ENCODE measurements at places on chromosomes 12 and 14.
A peak's percentile ranks its signal among the peaks of the same experiment; 100 is the strongest.

DNA sequence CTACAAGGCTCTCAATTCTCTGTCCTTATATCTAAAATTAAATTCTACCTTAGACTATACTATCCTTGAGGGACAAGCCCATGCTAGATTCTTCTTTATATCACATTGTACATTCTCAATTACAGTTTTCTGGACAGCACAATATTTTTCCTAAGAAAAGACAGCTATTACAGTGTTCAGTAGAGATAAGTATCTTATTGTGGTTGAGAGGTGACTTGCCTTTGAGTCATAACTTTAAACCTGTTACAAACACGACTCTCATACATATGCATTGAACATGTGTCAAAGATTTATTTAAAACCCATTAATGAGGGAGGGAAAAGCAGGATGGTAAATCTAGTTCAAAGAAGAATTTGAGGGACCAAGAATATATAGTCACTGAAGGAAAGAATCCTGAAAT is 61.1 kb downstream of the TPH2 start:
- no peak for DNase-seq

DNA sequence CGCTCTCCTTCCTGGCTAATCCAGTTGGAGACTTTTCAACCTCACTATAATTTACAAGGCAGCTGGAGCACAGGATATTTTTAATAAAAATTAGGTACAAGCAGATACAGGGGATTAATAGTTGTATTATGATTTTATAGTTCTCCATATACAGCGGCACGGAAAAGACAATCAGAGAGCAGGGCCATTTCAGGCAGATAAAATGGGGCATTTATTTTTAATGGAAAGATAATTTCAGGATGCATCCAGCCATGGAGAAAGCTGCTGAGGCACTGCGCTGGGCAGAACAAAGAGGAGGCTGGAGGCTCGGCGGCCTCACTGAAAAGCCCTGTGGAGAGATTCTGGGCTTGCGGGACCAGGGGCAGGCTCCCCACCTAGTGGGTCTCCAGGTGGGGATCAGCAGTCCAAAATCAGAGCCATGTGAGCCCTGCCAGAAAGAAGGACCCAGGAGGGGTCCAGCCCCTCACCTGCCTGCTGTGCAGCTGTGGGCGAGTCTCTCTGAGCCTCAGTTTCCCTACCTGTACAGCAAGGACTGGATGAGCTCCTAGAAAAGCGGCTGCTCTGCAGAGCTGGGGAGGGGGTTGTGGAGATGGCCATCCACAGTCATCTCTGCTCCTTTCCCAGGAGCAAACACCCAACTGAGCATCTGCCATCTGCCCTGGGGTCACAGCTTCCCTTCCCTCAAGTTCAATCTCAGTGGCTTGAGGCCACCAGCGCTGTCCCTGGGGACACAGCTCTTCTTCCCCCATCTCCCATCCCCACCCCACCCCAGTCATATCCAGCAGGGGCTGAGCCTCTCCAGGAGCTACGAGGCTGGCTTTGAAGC is 23.9 kb upstream of the C14orf180 start:
- DNase-seq, result no peak

DNA sequence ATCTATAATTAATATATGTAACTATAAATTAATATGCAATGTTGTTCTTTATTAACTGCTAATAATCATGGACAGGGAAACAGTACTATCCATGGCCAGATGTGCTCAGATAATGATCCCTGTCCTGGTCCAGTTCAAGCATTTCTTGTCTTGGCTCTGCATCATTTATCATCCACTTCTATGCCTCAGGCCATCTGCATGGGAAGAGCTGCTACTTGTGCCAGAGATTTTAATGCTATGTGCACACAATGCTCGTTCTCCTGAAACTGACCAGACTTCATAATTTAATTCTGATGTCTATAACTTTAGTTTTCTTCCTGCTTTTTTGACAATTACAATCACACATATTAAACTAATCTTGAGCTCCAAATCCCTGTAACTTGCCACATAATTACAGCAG is 11.2 kb upstream of the TMX1 start:
- no peak for DNase-seq

- DNase-seq, result no peak
Observed at GRCh38 chr12:29744365-29744764, 39.4 kb downstream of the TMTC1 start.

- no peak for DNase-seq
Observed at GRCh38 chr12:21642707-21643389, 14.8 kb downstream of the LDHB start.

- no peak for DNase-seq
Observed at GRCh38 chr14:63773504-63773903, 45.6 kb upstream of the SGPP1 start.

- DNase-seq, result no peak
Observed at GRCh38 chr12:122732611-122733010, 2.0 kb upstream of the HCAR1 start.

DNA sequence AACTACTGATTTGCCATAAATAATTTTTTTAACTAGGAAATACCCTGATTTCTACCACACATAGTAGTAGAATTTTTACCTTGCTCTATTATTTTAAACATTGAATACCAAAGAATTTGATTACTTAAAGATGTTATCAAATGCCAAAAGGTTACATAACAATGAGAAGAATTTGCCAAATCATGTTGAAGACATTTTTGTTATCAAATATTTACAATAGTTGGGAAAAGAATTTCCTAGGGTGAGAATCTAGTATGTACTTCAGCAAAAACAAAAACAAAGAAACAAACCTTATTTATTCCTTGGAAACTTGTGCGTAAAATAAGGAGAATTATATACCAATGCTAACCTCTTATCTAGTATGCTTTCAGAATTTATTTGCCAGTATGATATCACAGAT is 107.2 kb downstream of the SCAF11 start:
- DNase-seq, result no peak

DNA sequence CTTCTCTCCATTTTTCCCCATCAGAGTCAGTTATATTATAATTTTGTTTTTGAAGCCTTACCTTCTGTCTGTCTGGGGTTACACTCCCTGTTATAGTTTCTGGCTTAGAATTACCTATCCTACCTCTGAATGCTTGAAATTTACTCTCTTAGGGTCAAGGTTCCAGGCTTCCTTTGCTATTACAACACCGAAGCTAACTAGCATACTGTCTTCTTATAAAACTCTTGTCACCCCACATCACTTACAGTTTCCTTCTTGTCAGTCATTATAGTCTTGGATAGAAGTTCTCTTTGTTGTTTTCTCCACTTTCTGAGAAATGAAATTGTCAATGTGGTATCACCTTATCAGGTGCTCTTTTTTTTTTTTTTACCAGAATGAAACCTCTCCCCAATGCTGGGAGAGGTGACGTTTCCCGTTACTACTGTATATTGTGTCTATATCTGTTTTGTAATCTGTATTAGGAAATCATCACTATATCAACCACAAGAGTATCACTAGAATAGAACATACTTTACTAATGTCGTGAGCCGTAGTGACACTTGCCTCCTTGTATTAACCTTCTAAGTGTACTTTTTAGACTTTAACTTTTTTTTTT is 69.2 kb upstream of the PSMA6 start:
- DNase-seq, result no peak

- no peak for DNase-seq
Observed at GRCh38 chr14:98770151-98770550, 501.8 kb downstream of the BCL11B start.

GRCh38 chr12:69555461-69555860 is 29.8 kb upstream of the CCT2 start:
- no peak for DNase-seq

GRCh38 chr12:13124656-13125505 is 21.4 kb upstream of the GSG1 start:
- no peak for DNase-seq

- DNase-seq, result no peak
Observed at GRCh38 chr14:83611491-83611890, 1918.5 kb upstream of the FLRT2 start.

GRCh38 chr12:68591734-68592418 is 18.8 kb upstream of the RAP1B start:
- DNase-seq, result no peak

DNA sequence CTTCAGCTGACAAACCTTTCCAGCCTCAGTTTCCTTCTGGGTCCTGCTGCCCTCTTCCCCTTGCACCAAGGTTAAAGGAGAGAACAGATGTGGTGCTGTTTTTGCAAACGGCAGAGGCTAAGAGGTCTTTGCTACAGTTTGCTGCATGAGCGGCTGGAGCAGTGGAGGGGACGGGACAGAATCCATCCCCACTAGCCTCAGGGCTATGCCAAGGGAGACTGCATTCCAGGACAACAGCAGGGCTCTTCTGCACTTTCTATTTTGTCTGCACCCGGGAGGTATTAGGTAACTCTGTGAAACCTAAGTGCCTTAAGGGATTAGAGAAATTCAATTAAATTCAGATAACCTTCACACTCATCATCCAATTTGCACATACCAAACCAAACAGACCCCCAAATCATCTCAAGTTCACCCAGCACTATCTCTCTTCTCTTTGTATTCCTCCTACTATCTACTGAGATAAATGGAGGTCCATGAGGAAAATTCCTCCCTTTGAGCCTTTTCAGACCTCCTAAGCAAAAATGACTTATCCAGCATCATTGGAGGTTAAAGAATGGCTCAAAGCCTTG is 103.8 kb upstream of the VRK1 start:
- no peak for DNase-seq

DNA sequence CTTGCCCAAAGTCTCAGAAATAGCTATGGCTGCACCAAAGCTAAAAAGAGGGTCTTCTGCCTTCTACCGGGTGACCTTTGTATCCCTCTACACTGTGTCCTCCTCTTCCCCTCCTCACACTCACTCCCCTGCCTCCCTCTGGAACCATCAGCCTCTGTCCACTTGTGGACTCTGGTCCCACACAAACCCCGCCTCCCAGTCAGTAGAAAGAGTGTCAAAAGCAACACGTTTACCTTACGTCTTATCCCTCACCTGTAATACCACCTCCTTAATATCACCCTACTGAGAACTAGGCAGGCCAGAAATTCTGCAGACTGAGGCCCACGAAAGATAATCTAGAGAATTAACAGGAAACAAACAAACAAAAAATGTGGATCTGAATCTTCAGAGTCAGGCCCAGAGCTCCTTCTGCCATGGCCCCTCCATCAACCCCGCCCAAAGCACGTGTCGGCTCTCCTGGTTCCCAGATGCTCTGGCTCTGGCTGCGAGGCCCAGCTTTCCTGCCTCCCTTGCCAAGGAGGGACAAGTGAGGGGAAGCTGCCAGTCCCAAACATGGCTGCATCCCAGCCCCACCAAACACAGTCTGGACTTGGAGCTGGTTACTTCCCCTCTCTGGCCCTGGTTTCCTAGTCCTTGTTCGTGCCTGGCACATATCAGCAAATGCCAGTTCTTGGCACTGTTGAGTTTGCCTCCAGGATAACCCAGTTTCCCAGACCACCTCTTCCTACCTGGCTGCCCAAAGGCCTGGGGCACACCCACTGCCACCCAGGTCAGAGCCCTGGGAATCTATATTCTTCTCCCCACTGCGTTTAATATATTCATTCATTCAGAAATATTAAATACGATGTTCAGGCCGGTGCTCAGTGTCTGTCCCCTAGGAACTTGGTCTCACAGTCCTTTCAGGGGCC is 2.7 kb downstream of the ACTN1 start:
- DNase-seq, result peak; percentile 14

GRCh38 chr12:92745856-92746550 is 43.2 kb downstream of the PLEKHG7 start:
- DNase-seq, result peak; percentile 30

DNA sequence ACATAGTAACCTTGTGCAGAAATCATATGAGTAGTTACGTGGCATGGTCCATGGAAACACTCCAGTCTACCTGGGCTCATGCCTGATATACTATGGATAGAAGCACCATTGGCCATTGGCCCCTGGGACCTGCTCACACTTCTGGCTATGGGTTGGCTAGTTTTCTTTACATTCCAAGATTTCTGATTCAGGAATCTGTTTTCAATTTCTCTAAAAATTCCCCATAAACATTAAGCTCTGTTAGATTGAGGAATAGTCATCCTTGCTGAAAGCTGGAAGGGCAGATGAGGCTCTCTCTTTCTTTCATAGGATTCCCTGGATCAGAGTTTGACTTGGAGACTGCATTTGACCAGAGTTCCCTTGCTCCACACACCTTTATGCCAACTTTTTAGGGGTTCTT is 37.3 kb upstream of the RAP1B start:
- DNase-seq, result no peak

All from anterior cingulate cortex (tissue), 58 donors.